ENCODE measurements at places on chromosomes 7 and 10.

DNA sequence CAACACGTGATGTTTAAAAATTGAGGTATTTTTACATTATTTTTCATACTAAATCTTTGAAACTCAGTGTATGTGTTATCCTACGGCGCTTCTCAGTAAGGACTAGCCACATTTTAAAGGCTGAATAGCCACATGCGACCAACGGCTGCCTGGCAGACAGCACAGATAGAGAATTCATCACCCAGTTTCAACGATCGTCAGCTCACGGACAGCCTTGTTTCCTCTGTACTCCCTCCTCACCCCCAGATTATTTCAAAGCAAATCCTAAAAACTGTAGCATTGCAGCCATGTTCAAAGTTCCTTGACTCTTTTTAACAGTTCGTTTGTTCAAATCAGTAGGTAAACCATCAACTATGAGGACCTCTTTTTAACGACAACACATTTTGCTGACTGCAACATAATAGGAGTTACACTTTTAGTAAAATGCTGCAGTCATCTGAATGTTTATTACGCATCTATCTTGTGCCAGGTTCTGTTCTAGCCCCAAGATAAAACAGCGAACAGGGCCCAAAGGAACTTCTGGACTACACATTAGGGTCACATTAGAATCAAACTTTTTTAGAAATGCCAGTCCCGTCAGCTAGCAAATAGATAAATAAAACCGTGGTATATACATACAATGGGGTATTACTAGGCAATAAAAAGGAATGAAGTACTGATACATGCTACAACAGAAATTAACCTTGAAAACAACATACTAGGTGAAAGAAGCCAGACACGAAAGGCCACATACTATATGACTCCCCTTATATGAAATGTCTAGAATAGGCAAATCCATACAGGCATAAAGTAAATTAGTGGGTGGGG is 5.7 kb downstream of the OSBPL3 start:
- no peak for DNase-seq

DNA sequence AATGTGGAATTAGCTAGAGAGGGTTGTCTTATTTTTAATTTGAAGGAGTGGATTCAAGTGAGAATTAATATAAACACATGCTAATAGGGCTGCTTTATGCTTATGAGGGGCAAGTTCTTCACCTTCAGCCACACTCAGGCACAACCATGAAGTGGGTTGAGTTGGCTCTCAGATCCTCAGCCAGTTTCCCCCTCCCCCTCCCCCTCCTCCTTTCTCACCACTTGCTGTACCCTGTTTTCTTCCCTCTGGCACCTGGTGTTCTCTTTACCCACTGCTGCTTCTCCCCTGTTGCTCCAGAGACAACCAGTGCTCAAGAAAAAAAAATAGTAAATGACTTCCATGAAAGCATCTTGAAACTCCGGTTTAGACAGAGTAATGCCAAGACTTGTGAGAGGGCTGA is 1083.3 kb downstream of the CNTNAP2 start:
- DNase-seq: no peak

DNA sequence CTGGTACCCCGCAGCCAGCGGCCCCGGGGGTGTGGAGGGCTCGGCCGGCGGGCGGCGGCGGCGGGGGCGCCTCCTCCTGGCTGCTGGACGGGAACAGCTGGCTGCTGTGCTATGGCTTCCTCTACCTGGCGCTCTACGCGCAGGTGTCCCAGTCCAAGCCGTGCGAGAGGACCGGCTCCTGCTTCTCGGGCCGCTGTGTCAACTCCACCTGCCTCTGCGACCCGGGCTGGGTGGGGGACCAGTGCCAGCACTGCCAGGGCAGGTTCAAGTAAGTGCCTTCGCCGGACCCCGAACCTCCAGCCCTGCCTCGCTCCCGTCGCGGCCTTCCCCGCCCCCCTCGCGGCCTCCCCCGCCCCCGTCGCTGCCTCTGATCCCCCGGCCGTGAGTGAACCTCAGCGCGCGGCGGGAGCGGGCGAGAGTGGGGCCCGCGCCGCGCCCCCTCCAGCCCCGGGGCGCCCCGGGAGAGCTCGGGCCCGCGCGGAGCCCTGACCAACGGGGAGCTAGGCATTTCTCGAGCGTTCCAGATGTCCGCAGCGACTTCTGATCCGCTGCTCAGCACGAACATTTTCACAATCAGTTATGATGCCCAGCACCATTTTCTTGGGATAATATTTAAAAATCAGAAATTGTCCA is 727 bp downstream of the ATRNL1 start:
- no peak for DNase-seq

GRCh38 chr7:159019111-159019510 is 125.6 kb downstream of the VIPR2 start:
- DNase-seq: no peak

DNA sequence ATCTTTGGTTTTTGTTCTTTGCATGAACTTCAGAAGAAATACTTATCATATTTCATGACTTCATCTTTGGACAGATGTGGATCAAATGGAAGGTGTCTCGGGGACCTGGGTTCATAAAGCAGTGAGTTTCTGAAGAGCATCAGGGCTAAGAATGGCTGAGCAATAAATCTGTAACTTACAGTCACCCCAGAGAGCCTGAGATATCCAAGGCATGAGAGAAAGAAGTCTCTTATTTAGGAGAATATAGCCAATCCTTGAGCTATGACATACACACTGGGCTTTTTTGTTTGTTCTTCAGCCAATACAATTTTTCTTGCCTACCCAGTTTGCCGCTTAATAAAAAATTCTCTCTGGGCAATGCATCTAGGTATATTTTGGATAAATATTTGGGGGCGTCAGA is 252.6 kb upstream of the INHBA start:
- no peak for DNase-seq

GRCh38 chr10:14625765-14626525 is 148.8 kb downstream of the FAM107B start:
- peak; percentile 49 for DNase-seq

- no peak for DNase-seq
Measured at GRCh38 chr7:101795461-101795860, 22.0 kb upstream of the CUX1 start.

DNA sequence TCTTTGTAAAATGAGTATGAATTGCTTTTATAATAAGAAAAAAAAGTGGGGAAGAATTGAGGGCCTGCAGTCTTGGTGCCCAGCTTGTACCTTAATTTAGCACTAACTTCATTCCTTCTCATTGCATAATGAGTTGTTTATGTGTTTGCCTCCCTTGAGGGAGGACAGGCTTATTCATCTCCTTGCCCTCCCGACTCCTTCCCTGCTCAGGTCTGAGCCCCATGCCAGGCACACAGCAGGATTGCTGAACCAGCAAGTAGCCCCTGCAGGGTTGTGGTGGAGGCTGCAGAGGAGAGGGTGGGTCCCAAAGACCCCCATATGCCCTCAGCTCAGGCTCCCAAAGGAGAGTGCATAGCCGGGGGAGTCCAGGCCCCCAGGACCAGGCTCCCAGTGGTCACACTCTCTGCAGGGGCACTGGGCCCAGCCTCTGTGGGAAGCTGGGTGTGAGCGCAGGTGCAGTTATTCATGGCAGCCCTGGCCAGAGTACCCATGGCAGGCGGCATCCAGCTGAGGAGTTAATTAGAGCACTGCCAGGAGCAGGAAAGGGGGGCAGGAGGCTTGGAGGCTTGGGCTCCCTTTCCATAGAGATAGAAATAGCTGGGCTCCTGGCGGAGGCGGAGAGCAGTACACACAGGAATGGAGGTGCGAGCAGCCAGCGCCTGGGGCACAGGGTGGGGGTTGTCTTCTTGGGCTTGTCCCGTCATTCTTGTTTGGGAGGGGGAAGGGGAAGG is 28.2 kb upstream of the GOLGA7B start:
- no peak for DNase-seq

- DNase-seq: no peak
Measured at GRCh38 chr10:73244866-73245477, 2.1 kb downstream of the DNAJC9 start.

DNA sequence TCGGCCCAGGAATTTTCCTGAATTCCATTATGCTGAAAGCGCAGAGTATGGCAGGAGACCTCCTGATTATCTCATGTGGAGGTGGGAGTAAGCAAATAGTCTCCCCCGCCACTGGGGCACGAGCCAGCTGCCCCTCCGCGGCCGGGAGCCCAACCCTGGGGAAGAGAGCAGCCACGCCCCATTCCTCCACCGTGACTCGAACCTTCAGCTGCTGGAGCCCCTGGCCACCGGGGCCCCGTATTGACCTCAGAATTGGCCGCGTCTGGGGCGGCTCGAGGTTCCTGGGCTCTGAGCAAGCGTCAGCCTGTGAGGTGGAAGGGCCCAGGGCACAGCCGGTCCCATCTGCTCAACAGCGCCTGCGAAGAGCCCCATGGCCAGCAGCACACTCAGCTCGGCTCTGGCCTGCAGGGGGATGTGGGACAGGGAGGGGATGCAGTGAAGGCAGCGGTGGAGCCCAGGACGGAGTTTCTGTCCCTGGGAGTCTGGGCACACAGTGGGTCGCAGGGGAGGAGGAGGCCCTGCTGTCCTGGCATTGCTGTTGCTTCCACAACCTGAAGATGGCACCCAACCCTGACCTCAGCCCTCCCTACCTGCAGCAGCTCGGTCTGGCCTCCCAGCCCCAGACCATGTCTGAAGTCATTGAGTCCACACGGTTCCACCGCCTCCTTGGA is 97.8 kb downstream of the CHST15 start:
- DNase-seq: peak; percentile 48

- no peak for DNase-seq
Measured at GRCh38 chr7:80735330-80735729, 96.9 kb downstream of the CD36 start.

- peak; percentile 7 for DNase-seq
Measured at GRCh38 chr7:117873310-117874190, at the start of gene CTTNBP2. CTTNBP2 (minus strand) TSS chr7:117873441; CDS start chr7:117873415, 26 bp downstream.

Measured in inflammatory macrophage treated with lipopolysaccharide for 4 hours (primary cell).